ENCODE measurements at places on chromosomes 6 and 20.
A peak's percentile ranks its signal among the peaks of the same experiment; 100 is the strongest.

DNA sequence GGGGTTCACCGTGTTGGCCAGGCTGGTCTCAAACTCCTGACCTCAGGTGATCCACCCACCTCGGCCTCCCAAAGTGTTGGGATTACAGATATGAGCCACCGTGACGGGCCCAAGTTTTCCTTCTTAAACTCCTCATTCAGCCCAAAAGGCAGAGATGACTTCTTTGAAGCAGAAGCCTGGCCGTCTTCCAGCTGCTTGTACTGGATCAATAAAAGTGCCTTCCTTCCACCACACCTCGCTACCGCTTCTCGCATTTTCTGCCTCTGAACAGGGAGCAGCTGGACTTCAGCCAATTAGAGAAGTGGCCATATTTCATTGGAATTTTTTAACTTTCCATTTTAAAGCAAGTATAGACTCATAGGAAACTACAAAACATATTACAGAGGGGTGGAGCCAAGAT, 241.1 kb downstream of the PREX1 start:
- DNase-seq, result peak; percentile 28

- DNase-seq, result no peak
Observed at GRCh38 chr20:36319356-36320260, 13.5 kb downstream of the DLGAP4 start.

- DNase-seq, result no peak
Observed at GRCh38 chr6:170075659-170076223, 215.1 kb downstream of the DLL1 start.

DNA sequence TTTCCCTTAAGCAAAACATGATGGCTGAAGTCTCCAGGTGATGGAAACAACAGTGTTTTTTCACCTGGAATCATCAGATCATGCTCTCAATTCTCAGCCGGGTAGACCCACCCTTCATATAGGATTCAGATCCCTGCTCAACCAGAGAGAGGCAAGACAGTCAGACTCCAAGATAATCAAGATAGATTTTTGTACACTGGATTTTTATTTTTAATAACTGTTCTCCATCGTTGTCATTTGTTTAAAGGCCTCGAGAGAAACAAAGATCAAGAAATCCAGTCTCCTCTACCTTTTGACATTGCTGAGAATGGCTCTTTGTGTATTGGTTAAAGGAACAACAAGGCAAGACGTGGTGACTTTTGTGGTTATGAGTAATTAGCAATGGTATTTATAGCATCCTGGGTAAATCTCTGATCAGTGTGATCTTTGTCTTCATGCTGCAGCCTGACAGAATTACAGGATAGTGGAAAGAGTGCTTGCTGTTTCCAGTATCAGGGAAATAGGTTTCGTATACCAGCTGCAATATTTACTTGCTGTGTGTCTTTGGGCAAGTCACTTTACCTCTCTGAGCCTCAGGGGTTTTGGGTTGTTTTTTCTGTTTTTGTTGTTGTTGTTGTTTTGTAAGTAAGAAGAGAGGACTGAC, 29.9 kb downstream of the ID4 start:
- no peak for DNase-seq

DNA sequence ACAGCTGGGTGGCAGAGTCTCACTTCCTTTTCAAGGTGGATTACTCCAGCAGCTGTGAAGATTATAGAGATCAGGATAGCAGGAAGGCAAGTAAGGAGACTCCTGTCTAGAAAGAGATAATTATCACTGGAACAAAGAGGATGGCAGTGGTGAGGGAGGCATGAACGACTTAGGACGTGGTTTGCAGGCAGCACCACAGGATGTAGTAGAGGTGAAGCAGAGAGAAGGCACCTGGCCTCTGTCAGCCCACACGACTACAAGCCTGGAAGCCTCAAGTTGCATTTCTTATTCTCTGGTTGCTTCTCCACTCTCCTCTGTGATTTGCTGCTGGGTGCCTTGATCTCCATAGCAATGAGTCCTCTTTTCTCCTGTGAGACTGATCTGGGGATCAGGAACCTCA, 62.7 kb downstream of the TSHZ2 start:
- DNase-seq, result no peak

GRCh38 chr6:26223650-26224546, 136.7 kb downstream of the HFE start:
- DNase-seq, result peak; percentile 81

DNA sequence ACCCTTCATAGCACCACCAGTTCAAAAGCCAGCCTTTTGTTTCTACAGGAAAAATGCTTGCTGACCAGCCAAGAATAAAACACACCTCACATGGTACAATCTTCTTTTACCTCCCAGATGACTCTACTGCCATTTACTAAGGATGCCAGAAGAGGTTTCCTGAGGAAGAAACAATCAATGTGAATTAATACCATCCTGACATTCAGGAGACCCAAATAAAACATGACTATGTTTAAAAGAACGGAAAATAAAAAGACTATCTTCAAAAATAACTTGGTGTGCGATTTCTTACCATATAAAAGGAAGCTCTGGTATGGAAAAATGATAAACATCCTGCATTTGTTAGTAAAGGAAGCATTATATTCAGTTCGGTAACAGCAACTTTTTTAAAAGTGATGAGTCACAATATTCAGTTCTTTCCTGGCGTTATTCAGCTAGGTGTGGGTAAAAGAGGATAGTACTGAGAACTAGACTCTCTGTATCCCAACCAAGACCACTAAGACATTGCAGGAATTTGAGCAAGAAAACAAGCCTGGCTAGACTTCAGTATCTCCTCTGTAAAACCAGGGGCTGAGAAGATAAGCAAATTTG, 16.3 kb downstream of the COL21A1 start:
- DNase-seq, result no peak

DNA sequence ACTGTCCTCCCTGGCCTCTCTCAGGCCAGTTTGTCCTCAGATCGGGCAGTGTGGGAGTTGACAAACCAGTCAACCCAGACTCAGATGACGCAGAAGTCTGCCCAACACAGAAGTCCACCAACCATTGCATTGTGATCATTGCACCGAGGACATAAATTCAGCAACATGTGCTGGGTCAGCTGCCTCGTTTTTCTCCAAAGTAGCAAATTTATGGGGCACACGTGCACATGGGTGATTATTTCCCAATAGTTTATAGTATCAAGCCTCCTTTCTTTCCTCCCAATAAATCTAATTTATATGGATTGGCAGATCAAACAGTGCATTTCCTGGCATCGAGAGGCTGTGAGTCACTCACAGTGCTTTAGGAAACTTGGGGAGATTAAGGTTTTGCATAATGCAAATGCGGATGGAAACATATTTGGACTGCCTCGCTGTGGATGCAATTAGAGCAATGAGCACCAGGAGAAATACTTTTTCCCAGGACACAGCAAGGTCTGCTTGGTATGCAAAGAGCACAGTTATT, 413.7 kb upstream of the SULF2 start:
- no peak for DNase-seq

- no peak for DNase-seq
Observed at GRCh38 chr6:132868057-132868456, 53.7 kb downstream of the RPS12 start.

DNA sequence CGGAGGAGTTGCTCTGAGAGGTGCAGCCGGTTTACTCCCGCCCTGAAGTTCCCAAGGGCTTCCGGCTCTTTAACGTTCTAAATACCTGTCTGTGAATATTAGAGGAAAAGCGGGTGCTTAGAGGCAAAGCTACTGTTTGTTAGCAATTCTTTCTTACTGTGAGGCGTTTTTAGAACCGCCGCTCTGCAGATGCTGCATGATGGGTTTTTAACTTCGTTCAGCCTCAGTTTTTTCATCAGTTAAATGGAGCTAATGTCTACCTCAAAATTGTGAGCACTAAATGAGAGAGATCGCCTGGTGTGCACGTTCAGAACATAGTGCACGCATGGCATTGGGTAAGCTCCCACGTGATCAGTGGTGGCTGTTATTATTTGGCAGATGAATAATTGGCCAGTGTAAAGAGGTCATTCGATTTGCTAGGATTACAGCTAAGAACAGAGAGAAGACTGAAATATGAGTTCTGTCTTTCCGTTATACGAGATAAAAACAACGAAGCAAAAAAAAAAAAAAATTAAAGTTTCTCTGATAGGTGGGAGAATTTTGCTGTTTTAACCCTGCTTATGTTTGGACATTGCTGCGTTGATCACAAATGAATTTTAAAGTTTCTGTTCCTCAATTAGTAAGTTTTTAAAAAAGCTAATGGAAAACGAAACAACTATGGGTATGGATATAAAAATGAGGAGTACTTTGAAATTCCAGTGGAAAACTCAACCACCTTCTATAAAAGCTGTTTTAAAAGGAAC, 660 bp upstream of the TFB1M start:
- peak; percentile 67 for DNase-seq

DNA sequence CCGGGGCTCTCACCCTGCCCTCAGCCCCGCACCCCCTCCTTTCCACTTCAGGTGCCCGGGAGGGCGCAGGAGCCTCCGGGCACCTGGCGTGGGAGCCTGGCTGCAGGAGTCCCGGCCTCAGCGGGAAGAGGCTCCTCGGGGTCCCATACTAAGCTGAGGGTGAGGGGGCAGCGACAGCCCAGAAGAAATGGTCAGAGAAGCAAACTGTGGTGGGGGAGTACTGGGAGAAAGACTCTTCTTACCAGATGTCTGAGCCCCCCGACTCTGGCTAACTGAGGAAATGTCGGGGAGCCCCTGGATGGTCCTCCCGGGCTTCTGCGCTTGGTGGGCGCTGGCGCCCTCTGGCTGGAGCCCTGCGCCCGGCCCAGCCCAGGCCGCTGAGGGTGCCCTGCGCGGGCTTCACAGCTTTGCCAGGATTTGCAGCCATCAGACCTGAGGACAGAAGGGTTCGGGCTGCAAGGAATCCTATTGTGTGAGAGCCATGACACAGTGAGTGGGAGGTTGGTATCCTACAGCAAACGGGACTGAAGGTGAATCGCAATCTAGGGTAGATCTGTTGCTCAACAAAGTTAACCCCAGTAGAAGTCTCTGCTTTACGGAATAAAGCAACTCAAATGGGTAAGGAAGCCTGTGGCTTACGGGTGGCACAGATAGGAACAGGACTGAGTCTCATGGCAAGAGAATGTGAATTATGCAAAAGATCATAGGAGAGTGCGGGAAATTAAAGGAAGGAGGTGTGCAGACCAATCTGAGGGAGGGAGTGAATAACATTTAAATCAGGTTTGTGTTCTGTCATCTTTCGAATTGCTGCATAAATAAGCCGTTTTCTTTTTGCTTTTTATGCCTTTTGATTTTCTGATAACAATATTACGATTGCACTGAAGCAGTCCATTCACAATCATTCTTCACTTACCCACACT, 639 bp upstream of the RCAN2 start:
- peak; percentile 69 for DNase-seq

DNA sequence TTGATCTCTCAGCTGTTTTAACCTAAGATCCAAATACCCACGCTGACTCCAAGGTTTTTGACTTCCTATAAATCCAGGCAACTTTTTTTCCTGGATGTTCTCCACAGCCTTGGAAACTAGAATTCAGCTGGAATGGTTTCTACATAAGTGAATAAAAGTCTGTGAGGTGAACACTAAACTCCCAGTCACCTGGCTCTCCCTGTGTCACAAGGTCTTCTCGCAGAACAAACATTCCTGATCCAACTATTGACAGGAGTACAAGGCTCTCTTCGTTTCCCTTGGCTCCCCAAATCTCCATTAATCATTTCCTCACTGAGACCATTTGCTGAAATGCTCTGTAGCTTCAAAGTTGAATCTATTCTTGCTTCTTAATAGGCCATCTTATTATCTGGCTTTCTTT, 265.7 kb downstream of the ADGRG6 start:
- no peak for DNase-seq

DNA sequence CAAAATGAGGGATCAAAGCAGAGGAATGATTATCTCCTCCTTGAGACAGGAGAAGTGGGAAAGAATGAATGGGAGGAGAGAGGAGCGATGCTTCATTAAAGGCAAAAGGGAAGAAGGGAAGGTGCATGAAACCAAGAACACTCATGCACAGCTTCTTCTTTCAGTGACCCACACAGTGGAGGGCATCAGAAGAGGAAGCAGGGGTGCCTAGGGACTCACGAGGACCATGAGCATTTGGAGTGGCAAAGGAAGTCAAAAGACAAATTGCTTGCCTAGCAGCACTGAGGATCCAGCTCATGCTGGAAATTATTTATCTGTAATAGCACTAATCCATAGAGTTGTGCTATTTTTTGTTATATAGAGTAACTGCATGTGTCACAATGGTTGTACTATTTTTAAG, 66.1 kb downstream of the SMLR1 start:
- DNase-seq, result no peak

DNA sequence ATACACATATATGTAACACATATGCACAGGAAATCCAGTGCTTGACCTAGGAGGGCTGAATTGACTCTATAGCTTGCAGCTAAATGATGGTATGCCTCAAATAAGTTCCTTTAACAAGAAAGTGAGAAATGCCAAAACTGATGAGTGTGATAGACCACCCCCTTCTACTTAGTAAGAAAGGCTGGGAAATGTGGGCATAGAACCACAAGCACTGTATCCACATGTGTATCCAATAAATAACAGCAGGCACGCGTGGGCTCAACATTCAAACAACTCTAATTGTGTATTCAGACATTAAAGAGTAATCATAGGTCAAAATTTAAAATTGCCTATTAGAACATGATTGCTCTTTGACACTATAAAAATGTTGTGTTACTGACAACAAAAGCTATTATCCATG, 54.1 kb downstream of the FAM83B start:
- DNase-seq, result no peak

Measured in testis (tissue), 5 donors.